NCI-H526 treated with DMSO at 0.1 percent for 48 hours (cell line): ENCODE measurements at places on chromosomes 7 and 10.

DNA sequence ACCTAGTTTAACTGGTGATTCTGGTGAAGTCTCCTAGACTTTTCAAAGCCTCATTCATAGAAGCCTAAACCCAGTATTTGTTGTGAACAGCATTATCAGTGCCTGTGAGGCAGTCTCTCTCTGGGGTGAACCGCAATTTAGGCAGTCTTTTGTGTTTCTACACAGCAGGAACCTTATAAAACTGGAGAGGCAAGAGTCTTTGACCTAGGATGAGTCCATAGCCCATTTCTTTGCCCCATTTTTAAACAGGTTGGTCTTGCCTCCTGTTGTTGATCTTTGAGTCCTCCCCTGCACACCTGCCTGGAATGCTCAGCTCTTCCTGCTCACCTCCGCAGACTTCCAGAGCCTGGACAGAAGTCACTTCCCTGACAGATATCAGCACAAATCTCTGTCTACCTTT, 51.2 kb upstream of the NRP1 start:
- no peak for DNase-seq

DNA sequence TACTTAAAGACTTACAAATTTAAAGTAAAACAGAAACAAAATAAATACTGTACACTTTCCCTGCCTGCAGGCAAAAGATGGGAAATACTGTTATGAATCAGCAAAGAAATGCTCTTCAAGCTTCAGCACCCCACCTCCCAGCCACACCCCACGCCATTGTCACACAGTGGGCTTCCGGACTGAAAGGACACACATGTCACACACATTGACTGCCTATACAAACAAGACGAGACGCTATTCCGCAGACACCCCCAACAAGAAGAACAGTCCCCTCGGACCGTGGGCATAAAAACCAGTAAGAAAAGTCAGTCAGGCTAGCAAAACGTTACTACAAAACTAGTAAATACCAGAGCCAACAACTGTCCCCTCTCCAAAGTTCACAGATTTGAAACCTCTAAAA, 22.2 kb upstream of the PARP12 start:
- no peak for DNase-seq

DNA sequence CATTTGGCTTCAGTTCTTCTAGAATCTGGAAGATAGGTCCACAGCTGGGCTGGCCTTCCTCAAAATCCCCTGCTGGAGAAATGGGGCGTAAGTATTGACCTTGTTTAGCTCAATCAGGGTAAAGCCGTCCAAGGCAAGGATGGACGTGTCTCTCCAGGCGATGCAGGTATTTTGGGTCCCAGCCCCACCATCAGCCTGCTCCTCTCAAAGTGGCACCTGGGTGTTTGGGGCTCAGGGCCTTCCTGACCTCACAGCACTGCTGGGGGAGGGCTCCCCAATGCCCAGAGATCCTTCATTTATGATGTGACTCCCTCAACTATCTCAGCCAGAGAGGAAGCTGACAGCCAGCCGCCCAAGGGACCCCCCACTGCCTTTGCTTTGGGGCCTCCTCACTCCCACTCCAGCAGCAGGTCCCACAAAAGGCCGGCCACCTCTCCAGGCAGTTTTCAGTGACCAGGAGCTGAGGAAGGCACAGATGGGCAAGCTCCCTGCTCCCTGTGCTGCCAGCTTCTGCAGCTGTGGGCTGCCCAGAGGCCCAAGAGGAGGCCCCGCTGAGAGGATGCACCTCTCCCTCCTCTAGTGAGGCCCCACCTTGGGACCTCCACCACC, 140.0 kb upstream of the TCERG1L start:
- no peak for DNase-seq

GRCh38 chr10:34041871-34042270, 707.4 kb upstream of the NRP1 start:
- DNase-seq, result no peak

GRCh38 chr7:133398506-133398905, 145.6 kb downstream of the EXOC4 start:
- no peak for DNase-seq

DNA sequence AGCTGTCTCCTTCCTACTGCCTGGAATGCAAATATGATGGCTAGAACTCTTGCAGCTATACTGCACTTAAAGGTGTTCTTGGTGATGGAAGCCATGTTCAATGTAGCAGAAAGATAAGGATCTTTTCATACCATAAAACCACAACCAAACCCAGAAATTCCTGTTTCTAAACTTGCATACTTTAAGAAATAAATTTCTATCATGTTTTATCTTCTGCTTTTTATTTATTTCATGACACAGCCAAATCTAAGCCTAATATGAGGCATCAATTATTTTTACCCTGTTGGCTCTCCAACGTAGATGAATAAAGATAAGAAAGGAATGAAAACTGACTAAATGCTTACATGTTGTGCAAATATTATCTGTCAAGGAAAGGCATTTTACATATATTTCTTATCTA, 224.1 kb downstream of the DOCK4 start:
- DNase-seq, result no peak

- DNase-seq, result no peak
Measured at GRCh38 chr7:53237344-53237913, 202.0 kb downstream of the POM121L12 start.

GRCh38 chr10:87594864-87595263, 64.8 kb upstream of the PAPSS2 start:
- no peak for DNase-seq

- DNase-seq, result no peak
Measured at GRCh38 chr7:142806022-142806356, 35.2 kb downstream of the PRSS2 start.

- DNase-seq, result no peak
Measured at GRCh38 chr7:577741-578370, 58.2 kb upstream of the PDGFA start.

GRCh38 chr7:42236266-42236975, 588 bp downstream of the GLI3 start:
- DNase-seq, result no peak

DNA sequence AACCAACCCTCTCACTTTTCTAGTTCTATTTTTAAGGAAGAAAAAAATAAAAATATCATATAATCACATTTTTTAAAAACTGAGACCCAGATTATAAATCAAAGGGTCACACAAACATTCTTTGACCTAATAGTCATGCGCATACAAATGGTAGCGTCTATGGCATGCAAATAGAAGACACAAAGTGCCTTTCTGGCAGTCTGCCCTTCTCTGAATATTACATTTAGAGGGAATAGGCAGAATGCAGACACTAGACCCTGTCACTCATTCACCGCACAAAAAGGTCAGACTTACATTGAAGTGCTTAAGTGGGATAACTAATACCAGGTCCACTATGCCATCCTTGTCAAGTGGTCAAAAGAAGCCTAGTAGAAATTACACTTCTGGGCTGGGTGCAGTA, 26.5 kb upstream of the FHIP2A start:
- DNase-seq, result no peak

DNA sequence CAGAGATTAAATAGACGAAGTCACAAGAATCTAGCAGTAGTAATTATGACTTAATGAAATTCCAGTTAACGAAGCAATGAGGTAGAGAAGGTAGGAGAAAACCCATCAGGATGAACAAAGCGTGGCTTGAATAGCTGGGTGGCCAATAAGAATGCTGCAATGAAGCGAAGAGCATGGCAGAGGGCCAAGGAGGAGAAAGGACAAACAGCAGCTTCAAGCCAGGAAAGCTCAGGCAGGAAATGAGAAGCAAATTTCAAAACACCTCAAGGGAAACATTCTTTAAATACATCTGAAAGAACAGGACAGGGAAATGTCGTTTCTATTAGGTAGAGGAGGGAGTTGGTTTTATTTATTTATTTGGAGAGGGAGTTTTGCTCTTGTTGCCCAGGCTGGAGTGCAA, 122.5 kb downstream of the KIAA1217 start:
- DNase-seq, result no peak

DNA sequence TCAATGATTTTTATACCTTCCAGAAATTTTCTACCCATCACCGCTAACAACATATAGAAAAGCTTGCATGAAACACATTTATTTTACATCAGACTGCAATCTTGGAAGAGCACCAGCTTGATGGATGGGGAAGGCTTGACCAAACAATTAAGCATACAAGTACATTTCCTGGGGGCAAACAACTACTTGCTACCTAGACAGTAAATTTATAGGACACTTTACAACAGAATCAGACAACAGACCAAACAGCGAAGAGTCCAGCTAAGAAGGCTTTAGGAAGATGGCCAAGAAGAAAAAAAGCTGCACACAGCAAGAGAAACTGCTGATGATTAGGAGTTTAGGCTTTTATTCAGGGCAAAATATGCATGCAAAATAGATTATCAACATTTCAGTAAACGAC, 8.0 kb downstream of the AASS start:
- no peak for DNase-seq

DNA sequence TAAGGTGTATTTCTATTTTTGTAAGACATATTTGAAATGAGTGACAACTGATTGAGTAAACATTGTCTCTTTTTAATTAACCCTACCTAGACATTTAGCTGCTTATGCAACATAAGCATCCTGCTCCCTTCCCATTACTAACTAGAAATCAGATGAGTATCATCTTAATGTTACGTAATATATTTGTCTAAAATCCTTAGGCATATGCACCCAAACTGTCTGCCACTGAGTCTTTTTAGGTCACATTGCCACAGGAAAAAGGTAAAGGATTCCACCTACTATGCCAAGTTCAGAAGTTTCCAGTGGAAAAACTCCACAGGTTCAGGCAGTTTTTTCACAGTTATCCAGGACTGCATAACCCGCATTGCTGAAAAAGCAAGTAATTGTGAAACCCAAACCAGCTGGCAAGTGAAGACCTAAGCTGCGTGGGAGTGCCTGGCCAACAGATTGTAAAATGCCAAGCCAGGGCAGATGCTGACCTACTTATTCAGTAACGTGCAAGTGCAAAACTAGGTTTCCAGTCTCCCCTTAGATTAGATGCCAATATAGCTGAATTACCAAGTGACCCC, 983.7 kb downstream of the GATA3 start:
- no peak for DNase-seq
